ENCODE measurements at places on chromosomes 13 and 19.

- no peak for DNase-seq
These were observed 55.4 kb upstream of the KCTD4 start for GRCh38 chr13:45256254-45256653.

- no peak for DNase-seq
These were observed 72.1 kb downstream of the KLF12 start for GRCh38 chr13:74061926-74062595.

- no peak for DNase-seq
These were observed 7.3 kb upstream of the SIGLEC5 start for GRCh38 chr19:51637362-51637978.

GRCh38 chr19:1440418-1440801, 2.2 kb downstream of the RPS15 start:
- DNase-seq, result no peak

GRCh38 chr13:33284916-33285315, 639 bp downstream of the STARD13 start:
- no peak for DNase-seq

- no peak for DNase-seq
These were observed 551.0 kb upstream of the NBEA start for GRCh38 chr13:34391076-34391475.

DNA sequence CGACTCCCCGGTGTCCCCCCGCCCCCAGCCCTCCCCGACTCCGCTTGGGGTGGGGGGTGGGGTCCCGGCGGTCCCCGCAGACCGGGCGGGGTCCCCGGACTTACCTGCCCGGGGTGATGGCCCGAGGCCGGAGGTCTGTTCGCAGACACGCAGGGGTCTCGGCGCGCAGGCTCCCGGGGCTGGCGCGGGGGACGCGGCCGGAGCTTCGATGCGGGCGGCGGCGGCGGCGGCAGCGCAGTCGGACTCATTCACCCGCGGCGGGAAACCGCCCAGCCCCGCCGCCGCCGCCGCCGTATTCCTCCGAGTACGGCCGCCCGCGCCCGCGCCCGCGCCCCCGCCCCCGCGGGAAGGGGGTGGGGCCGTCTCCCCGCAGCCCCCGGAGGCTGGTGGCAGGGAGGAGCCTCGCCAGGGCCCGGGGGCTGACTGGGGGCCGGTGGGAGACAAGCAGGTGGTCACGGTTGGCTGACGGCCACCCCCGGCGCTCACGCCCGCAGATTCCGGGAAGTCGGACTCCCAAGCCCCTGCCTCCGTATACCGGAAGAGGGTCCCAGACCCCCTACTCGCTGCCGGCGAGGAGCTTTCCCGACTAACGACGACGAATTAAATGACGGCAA, at the start of gene C2CD4C:
Gene C2CD4C, minus strand, starts transcription at position 246 of the 614 bp plus-strand sequence. CDS start 786 bp downstream, outside the sequence.
- no peak for DNase-seq

DNA sequence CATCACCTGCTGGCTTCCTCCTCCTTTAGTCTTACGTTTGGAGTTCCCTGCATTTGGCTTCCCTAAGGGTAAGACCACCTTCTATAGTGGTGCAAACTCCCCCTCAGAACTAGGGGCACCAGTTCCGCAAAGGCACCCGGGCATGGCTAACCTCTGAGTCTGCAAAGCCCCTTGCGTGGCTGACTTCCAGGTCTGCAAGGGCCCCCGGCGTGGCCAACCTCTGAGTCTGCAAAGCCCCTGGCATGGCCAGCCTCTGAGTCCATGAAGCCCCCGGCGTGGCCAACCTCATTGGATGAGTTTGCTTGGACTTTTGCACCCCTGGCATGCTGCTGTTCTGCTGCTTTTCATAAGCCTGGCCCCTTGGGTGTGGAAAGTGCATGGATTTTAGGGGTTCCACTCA, 5.1 kb downstream of the MCF2L start:
- DNase-seq, result no peak

DNA sequence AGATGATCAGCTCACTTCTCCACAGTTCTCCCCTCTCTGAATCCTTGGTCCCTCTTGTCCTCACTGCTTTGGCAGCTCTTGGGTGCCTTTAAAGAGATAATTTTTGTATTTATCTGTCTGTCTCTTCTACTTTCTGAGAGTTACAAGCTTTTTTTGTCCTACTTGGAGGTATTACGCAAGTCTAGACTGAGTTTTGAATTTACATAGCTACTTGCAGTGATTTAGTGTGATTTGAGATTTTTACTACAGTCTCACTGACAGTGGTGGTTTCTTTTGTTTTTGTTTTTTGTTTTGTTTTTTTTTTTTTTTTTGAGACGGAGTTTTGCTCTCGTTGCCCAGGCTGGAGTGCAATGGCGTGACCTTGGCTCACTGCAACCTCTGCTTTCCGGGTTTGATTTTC, 22.1 kb downstream of the URI1 start:
- no peak for DNase-seq

DNA sequence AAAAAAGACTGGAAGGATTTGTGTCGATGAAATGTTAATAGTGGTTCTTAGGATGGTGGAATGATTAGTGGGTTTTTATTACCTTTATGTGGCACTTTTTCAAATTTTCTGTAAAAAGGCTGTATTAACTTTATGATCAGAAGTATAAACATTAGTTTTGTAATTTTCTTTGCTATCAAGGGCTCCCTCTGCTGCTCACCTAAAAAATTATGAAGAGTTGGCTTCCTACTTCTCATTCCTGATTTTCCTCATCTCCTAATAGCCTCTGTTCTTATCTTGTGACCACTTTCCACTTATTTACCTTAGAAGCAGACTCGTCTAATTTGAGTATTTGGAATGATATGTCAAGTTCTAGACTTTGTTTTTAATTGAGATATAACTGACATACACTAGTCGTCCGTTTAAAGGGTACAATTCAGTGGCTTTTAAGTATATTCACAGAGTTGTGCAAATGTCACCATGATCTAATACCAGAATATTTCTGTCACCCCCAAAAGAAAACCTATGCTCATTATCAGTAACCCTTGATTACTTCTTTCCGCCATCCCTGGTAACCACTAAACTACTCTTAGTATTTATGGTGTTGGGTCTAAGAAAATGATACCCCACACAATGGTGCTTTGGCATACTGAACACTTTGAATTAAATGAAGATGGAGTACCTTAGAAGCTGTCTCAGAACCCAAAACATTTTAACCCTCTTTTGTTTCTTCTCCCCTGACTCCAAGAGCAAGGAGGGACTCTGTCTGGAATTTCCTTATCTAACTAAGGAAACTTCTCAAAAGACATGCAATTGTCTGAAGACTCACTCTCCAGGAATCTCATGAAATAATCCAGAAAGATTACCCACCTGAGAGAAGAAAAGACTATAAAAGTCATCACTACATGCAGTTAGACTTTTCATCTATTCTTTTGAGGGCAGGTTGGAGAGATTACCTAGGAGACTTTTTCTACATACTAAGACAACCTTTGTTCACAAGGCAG, 311.3 kb downstream of the DLEU7 start:
- DNase-seq, result no peak
